ENCODE measurements at places on chromosomes 12 and 14. TPM values are rescaled to one million over a fixed set of nuclear protein-coding genes. Genes with fewer than 3 reads are reported as not detected.

The PLA2G1B gene
- not detected for total RNA-seq

The IL23A gene
- 26.7 TPM for total RNA-seq

The CRACR2A gene
- total RNA-seq: 17.9 TPM

The CCDC196 gene
- not detected for total RNA-seq

GRCh38 chr12:52010152-52010622, 3.4 kb downstream of the TAMALIN start:
- peak; percentile 17 for DNase-seq

DNA sequence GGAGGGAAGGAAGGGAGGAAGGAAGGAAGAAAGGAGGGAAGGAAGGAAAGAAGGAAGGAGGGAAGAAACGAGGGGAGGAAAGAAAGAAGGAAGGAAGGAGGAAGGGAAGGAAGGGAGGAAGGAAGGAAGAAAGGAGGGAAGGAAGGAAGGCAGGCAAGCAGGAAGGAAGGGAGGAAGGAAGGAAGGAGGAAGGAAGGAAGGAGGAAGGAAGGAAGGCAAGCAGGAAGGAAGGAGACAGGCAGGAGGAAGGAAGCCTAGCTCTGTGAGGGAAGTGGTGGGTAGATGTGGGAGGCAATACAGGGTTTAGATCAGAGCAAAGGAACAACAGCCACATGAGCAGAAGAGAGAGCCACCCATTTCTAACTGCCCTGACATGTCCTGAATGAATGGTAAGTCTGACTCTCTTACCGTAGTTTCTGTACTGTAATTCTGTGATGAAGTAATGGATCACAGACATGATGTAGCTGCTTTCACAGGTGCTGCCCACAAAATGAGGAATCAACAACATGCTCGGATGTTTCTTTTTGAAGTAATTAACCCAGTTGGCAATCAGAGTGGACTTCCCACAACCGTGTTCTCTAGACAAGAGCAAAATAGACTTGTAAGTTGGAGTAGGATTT, 24.4 kb upstream of the HSP90B1 start:
- DNase-seq: no peak

DNA sequence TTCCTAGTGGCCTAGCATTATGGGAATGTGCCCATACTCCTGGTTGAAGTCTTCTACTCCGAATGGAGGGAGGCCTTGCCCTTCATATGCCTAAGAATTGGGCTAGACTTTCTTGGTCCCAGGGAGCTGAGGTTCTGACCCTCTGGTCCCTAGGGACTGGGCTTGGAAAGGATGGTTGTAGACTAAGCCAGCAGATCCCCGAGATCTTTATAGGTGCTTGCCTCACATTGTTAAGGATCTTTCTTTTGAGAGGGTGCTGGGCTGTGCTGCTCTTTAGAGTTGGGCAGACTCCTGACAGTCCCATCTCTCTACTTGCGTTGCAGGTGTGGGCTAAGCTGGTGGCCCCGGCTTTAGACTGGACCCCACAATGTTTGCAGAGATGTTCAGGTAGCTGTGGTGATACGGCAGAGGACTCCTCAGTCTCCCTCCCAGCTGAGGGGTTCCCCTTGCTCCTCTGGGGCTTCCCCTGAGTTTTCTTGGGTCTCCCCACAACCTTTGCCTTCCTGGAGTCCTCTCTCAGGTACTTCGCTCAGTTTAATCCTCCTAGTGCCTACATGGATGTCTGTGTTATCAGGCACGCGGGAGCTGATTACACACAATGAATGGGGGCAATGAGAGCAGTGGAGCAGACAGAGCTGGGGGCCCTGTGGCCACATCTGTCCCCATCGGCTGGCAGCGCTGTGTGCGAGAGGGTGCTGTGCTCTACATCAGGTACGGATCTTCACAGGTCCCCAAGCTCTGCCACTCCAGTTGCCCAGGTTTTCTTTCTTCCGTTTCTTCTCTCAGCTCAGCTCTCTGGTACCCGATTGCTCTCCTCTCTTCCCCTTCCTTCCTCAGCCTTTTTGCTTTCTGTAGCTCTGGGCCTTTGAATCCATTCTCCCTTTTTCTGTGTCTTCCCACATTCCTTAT, 1.3 kb downstream of the MBD6 start:
- no peak for DNase-seq

GRCh38 chr12:49260166-49260565, 4.7 kb upstream of the TUBA1C start:
- DNase-seq: no peak

DNA sequence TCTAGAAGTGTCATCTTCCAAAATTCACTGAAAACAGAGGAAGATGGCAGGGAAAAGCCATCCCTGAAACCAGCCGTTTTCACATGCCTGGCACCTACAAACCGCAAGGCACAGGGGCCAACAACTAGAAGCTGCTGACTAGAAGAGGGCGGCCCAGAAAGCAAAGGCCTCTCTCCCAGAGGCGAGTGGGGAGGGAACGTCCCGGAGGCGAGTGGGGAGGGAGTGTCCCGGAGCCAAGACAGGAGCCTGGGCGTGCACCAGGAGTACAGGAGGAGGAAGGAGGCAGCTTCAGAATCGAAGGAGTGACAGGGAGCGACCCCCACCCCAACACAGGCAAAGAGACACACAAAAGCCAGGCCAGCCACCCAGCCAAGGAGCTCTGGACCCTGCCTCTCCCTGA, 21.0 kb downstream of the ANKLE2 start:
- no peak for DNase-seq
